ENCODE measurements at places on chromosomes 1 and 21. TPM values are rescaled to one million over a fixed set of nuclear protein-coding genes. Genes with fewer than 3 reads are reported as not detected.

IGSF21 gene
- total RNA-seq: 5.2 TPM

GJA9 gene
- not detected for total RNA-seq

SEMA4A gene
- total RNA-seq: 11.8 TPM

GRCh38 chr1:194042736-194043135, 856.3 kb upstream of the B3GALT2 start:
- H3K36me3 ChIP-seq: no peaks in the 10 kb centered on the region
- H3K4me3 ChIP-seq: no peak overlapping the region
- H3K4me1 ChIP-seq: no peaks in the 10 kb centered on the region
- H3K27ac ChIP-seq: no peak overlapping the region
- DNase-seq: no peak

- H3K4me1 ChIP-seq: no peaks in the 10 kb centered on the region
- H3K36me3 ChIP-seq: no peaks in the 10 kb centered on the region
- H3K27ac ChIP-seq: no peak overlapping the region
- no peak for DNase-seq
- no peaks in the 10 kb centered on the region for H3K27me3 ChIP-seq
- H3K4me3 ChIP-seq: no peak overlapping the region
Measured at GRCh38 chr1:68101829-68102228, 51.4 kb upstream of the DIRAS3 start.

DNA sequence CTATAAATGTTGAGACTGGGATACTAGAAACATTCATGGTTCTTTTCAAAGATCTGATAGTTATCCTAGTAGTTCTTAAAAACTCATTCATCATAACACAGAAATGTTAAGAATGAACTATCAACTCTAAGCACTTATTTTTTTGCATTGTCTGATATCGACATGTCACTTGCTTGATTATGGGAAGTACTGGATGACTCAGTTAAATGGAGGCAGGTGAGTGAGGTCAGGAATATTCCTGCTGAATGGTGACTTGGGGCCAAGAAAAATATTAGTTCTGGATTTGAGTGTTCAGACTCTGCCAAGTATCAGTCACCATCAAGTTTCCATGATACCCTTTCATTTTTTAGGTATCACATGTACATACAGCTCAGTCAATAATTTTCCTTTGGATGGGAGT, 63.6 kb downstream of the NEK7 start:
- no peaks in the 10 kb centered on the region for H3K27me3 ChIP-seq
- DNase-seq: no peak
- H3K27ac ChIP-seq: no peak overlapping the region
- no peaks in the 10 kb centered on the region for H3K4me1 ChIP-seq
- no peaks in the 10 kb centered on the region for H3K36me3 ChIP-seq

DNA sequence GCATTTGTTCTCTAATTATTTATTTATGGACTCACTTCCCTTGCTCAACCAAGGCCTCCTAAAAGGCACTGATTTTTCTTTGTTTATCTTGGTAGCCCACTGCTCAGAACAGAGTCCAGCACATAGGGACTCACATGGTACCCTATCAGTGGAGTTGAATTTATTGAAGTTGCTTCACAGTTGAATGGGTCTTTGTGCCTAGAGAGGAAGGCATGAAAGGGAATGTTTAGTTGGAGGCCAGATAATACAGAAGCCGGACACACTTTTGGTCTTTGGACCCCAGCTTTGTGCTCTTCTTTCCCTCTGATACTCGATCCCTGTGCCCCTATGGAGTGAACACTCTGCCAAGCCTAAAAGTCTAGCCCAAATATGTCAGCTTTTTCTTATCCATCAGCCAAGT, 429.0 kb downstream of the PRDM2 start:
- no peak overlapping the region for H3K4me3 ChIP-seq
- no peak for DNase-seq
- no peak overlapping the region for H3K27ac ChIP-seq
- no peaks in the 10 kb centered on the region for H3K4me1 ChIP-seq
- no peaks in the 10 kb centered on the region for H3K36me3 ChIP-seq
- no peaks in the 10 kb centered on the region for H3K27me3 ChIP-seq

GRCh38 chr1:201946224-201946908, at the start of gene LMOD1:
TSS of gene LMOD1 (minus strand) at chr1:201946548. CDS start at chr1:201946340, 208 bp downstream.
- no peak within 1 kb of the TSS for H3K27ac ChIP-seq
- peak within 1 kb of the TSS; percentile 68 for H3K4me3 ChIP-seq
- H3K36me3 ChIP-seq: no peaks in the 10 kb centered on the region
- H3K27me3 ChIP-seq: peaks cover 8% of the 10 kb centered on the region

- 0 out of 2 replicates have a peak, but pooled peaks cover 4% of the 10 kb centered on the region for H3K36me3 ChIP-seq
- no peaks in the 10 kb centered on the region for H3K27me3 ChIP-seq
Measured at GRCh38 chr1:222171005-222171404, 376.9 kb downstream of the HHIPL2 start.

DNA sequence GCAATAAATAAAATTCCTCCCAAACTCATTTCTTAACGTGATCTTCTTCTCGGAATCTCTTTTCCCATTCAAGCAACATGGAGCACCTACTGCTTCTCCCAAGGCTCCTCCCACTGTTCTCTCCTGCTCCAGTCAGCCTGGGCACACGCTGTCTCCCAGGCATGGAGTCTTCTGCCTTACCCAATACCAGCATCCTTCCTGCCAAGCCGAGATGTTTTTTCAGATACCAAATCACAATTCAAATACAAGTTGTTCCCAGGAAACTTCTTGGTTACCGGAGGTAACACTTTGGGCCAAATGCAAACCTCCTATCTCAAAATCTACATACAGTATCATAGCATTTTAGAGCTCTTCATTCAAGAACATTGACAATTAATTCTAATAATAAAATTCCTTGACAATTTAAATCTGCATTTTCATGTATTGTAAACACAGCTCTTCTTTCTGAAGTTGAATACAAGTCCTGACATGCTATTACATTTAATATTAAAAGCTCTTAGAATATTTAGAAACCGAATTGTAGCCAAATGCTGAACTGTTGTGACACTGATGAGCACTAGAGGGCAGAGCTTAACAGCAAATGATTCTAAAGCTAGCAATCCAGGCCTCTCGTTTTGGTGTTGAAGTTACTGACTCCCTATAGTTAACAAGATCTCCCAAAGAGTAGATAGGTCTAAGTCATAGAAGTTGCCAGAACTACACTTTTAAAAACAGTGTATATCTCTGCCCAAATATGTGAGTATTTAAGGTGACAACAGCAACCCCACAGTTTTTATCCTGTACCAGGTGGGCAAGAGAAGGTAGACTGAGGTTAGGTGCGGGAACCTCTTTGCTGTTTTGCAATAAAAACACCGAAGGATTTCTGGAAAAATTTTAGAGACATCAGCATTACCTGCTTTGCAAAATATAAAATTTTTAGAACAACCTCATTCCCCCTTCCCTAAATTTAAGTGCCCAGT, 52.3 kb downstream of the BCAR3 start:
- no peak for DNase-seq
- H3K36me3 ChIP-seq: peaks cover 7% of the 10 kb centered on the region
- no peaks in the 10 kb centered on the region for H3K27me3 ChIP-seq
- no peak overlapping the region for H3K27ac ChIP-seq

GRCh38 chr1:200969726-200970561, 53.6 kb downstream of the KIF21B start:
- DNase-seq: no peak
- H3K36me3 ChIP-seq: no peaks in the 10 kb centered on the region
- H3K27me3 ChIP-seq: no peaks in the 10 kb centered on the region
- no peaks in the 10 kb centered on the region for H3K4me1 ChIP-seq
- no peak overlapping the region for H3K4me3 ChIP-seq

GRCh38 chr1:97792655-97793054, 128.2 kb downstream of the DPYD start:
- H3K27me3 ChIP-seq: no peaks in the 10 kb centered on the region
- H3K4me1 ChIP-seq: no peaks in the 10 kb centered on the region
- H3K36me3 ChIP-seq: no peaks in the 10 kb centered on the region
- no peak for DNase-seq

DNA sequence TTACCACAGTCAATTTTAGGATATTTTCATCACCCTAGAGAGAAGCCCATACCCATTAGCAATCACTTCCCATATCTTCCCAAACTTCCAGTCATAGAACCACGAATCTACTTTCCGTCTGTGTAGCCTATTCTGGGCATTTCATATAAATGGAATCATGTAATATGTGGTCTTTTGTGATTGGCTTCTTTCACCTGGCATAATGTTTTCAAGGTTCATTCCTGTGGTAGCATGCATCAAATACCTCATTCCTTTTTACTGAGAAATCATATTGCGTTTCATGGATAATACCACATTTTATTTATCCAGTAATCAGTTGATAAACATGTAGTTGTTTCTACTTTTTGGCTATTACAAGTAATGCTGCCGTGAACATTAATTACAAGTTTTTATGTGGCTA, 21.5 kb downstream of the DESI2 start:
- H3K27me3 ChIP-seq: no peaks in the 10 kb centered on the region
- H3K4me1 ChIP-seq: no peaks in the 10 kb centered on the region
- H3K27ac ChIP-seq: no peak overlapping the region
- no peak overlapping the region for H3K4me3 ChIP-seq

DNA sequence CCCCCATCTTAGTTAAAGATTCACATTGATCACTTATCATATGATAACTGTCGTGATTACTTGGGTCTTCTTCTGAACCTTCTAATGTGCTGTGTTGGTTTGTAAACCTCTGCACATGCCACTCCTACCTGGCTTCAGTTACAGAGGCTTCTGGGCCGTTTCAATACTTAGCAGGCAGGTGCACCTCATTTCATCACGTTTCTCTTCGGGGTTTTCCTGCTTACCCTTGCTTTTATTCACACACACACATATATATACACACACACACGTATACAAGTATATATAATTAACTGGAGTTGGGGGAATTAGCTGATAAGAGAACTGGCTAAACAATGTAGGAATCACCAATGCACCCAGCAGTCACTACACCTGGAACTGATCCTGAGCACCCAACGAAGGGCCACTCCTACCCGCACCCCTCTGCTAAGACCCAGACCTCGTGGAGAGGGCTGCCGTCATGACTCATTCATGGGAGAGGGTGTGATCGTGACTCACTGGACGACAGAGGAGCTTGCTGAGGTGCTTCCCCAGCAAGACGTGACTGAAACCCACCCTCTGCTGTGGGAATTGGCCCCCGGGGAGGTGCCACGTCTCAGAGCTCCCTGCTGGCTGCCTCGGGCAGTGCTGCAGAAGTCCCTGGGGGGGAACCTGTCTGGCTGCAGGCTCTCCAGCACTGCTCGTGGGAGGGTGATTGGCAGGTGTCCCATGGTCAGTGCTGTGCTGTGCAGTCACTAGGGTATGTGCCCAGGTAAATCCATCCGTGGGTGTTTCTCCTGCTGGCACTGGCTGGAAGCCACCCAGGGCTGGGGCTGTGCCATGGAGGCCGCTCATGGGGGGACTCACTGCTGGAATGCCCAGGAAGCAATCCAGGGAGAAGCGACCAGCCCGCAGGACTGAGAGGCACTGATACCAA, 166.6 kb downstream of the DYRK1A start:
- no peaks in the 10 kb centered on the region for H3K4me1 ChIP-seq
- no peak overlapping the region for H3K27ac ChIP-seq
- no peak overlapping the region for H3K4me3 ChIP-seq
- no peaks in the 10 kb centered on the region for H3K27me3 ChIP-seq
- no peak for DNase-seq

- H3K36me3 ChIP-seq: no peaks in the 10 kb centered on the region
- peaks cover 2% of the 10 kb centered on the region for H3K27me3 ChIP-seq
- no peak for DNase-seq
- no peak overlapping the region for H3K27ac ChIP-seq
Measured at GRCh38 chr1:230958370-230958769, 20.3 kb downstream of the TTC13 start.

- H3K4me3 ChIP-seq: no peak overlapping the region
- H3K36me3 ChIP-seq: peaks cover 30% of the 10 kb centered on the region
Measured at GRCh38 chr1:9724706-9725476, 73.4 kb downstream of the PIK3CD start.

DNA sequence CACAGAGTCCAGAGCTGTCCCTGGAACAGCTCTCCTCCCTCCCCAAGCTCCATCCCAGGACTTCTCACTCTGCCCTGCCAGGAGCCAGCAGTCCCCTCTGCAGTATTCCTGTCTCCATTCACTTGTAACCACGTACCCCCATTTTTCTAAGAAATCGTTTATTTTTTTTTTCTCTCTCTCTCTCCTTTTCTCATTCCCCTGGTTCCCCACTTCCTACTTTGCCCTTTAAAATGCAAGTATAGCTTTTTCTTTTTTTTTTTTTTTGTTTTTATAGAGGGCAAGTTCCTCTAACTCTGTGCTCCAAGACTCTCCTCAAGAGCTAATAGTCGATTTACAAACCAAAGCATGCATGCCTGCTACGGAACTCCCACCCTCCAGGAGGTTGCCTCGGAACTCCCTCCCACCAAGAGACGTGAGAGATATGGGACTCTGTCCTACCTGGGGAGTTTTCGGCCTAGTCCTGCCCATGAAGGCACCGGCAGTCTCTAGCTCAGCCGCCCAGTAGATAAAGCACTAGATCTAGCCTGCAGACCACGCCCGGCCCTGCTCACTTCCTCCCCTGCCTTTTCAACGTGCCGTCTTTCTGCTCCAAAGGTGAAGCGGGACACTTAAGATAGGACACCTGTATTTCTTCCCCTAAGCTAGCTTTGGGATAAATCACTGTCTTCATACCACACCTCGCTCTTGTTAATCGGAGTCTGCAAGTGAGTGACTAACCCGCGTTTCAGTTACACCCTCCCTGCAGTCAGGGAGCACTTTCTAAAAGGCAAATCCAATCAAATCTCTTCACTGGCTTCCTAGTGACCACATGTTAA, 27.7 kb downstream of the TNFRSF9 start:
- peak; percentile 61 for DNase-seq
- no peaks in the 10 kb centered on the region for H3K27me3 ChIP-seq
- no peaks in the 10 kb centered on the region for H3K36me3 ChIP-seq
- H3K4me3 ChIP-seq: no peak overlapping the region
- H3K4me1 ChIP-seq: no peaks in the 10 kb centered on the region

DNA sequence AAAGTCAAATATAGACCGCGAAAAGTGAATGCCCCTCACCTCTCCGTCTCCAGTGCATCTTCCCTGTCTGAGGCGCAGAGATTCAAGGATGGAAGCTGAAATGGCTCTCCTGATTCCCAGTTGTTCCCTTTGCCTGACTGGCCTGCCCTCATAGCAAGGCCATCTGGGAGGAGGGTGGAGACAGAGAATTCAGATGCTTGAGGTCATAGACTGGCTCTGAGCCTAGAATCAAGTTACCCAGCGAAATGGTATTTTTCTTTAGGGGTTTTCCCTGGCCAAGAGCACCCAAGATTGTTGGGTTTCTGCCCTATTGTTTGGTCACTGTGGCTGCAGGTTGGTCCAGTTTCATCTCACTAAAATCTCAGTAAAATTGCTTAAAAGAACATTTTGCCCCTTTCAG, 7.2 kb downstream of the METTL13 start:
- no peaks in the 10 kb centered on the region for H3K27me3 ChIP-seq
- no peak overlapping the region for H3K4me3 ChIP-seq
- no peak overlapping the region for H3K27ac ChIP-seq
- peaks cover 94% of the 10 kb centered on the region for H3K36me3 ChIP-seq
- H3K4me1 ChIP-seq: no peaks in the 10 kb centered on the region

DNA sequence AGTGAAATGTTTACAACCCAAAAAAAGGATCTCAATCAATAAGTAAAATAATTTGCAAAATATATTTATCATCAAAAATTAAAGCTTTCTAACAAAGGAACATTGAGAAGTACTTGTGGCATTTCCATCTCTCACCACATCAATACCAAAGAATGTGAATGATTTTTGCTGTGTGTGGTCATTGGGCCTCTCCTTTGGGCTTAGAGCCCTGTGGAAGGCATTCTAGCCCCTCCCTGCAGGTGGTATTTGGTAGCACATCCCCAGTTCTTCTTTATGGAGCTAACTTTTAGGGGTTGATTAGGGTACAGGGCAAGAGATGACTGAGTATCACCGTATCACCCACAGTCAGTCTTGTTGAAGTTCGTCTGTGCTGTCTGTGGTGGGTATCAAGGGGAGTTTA, 294.1 kb upstream of the SGIP1 start:
- peak; percentile 31 for DNase-seq
- H3K4me3 ChIP-seq: no peak overlapping the region
- H3K36me3 ChIP-seq: no peaks in the 10 kb centered on the region
- no peak overlapping the region for H3K27ac ChIP-seq

Data from H9 (cell line).